Psoas muscle (tissue), 8 donors: ENCODE measurements at places on chromosomes 3 and 15. TPM values are rescaled to one million over a fixed set of nuclear protein-coding genes. Genes with fewer than 3 reads are reported as not detected.

DNA sequence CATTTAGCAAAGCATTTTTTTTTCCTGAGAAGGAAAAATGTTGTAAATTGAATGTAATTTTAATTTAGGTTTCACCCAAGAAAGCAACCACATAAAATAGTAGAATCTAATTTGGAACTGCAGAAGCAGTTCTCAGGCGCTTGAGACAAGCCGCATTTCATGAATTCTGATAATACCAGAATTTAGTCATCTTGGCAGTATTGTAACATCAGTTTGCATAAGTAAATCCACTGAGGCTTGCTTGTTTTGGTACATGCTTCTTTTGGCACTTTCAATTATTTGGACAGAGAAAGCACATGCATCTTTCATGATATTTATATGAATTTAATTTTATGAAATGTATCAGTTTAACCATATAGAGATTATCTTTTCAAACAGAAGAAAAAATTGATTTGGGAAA is 389.7 kb upstream of the ROBO1 start:
- DNase-seq, result no peak
- H3K36me3 ChIP-seq, result no peaks in the 10 kb centered on the region
- H3K27me3 ChIP-seq, result no peaks in the 10 kb centered on the region
- H3K27ac ChIP-seq, result no peak overlapping the region
- H3K4me3 ChIP-seq, result no peak overlapping the region

- H3K4me1 ChIP-seq, result peaks cover 4% of the 10 kb centered on the region
- no peaks in the 10 kb centered on the region for H3K36me3 ChIP-seq
- peak within 1 kb of the TSS; percentile 65 for H3K4me3 ChIP-seq
- no peak within 1 kb of the TSS for H3K27ac ChIP-seq
Measured at GRCh38 chr15:77632534-77633133, at the start of gene LINGO1. LINGO1 (minus strand) TSS chr15:77632912; CDS start chr15:77632315, 597 bp downstream.

DNA sequence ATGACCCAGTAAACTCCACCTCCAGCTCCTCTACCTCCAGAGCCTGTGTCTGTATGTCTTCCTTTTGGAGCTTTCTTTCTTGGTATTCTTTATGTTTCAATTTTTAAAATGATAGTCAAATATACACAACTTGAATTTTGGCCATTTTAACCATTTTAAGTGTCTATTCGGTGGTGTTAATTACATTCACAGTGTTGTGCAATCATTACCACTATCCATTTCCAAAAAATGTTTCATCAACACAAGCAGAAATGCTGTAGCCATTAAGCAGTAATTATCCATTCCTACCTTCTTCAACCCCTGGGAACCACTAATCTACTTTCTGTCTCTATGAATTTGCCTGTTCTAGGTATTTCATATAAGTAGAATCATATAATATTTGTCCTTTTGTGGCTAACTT is 194.5 kb upstream of the TSC22D2 start:
- no peaks in the 10 kb centered on the region for H3K36me3 ChIP-seq
- no peak overlapping the region for H3K4me3 ChIP-seq
- peaks cover 9% of the 10 kb centered on the region for H3K4me1 ChIP-seq
- no peaks in the 10 kb centered on the region for H3K27me3 ChIP-seq

GRCh38 chr3:46659285-46659684 is 34.2 kb downstream of the ALS2CL start:
- no peak for DNase-seq
- no peaks in the 10 kb centered on the region for H3K27me3 ChIP-seq
- peaks cover 23% of the 10 kb centered on the region for H3K4me1 ChIP-seq
- H3K27ac ChIP-seq, result no peak overlapping the region

MAP6D1 gene
- total RNA-seq, result 5.0 TPM

DNA sequence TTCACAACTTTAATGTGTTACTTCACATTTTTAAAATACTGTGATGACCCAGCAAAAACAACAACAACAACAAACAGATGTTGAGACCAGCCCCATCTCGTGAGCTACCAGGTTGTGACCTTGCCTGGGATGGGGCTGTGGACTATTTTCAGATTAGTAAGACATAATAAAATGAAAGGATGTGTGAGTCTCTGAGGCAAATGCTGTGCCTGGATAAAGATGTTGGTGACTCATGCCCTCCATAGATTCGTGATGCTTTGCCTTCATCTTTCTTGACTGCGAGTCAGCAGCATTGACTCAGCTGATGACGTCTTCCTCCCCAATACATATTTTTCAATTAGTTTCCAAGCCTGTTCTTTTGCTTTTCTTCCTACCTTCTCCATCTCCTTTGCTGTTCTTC is 453.0 kb upstream of the CFAP20DC start:
- H3K27ac ChIP-seq, result no peak overlapping the region
- H3K4me3 ChIP-seq, result no peak overlapping the region
- no peaks in the 10 kb centered on the region for H3K4me1 ChIP-seq
- no peaks in the 10 kb centered on the region for H3K27me3 ChIP-seq

DNA sequence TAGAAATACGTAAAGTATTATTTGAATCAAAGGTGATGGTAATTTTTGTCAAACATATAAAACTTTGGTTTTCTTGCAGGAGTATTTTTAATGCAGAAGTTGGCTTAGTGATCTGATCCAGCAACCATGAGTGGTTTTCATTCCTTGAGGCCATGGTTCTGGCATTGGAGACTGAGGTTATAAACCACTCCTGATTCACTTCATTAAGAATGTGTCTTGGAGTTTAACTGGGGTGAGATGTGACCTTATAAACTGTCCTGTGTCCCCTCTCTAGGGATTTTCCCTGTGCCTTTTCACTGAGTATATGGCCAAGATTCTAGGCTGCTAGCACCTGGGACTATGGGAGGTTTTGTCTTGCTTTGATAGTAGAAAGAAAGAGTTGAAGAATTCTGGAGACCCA is 94.3 kb downstream of the RYR3 start:
- peaks cover 59% of the 10 kb centered on the region for H3K4me1 ChIP-seq
- H3K27ac ChIP-seq, result peak overlapping the region; percentile 66
- no peak overlapping the region for H3K4me3 ChIP-seq
- no peaks in the 10 kb centered on the region for H3K36me3 ChIP-seq
- H3K27me3 ChIP-seq, result no peaks in the 10 kb centered on the region

DNA sequence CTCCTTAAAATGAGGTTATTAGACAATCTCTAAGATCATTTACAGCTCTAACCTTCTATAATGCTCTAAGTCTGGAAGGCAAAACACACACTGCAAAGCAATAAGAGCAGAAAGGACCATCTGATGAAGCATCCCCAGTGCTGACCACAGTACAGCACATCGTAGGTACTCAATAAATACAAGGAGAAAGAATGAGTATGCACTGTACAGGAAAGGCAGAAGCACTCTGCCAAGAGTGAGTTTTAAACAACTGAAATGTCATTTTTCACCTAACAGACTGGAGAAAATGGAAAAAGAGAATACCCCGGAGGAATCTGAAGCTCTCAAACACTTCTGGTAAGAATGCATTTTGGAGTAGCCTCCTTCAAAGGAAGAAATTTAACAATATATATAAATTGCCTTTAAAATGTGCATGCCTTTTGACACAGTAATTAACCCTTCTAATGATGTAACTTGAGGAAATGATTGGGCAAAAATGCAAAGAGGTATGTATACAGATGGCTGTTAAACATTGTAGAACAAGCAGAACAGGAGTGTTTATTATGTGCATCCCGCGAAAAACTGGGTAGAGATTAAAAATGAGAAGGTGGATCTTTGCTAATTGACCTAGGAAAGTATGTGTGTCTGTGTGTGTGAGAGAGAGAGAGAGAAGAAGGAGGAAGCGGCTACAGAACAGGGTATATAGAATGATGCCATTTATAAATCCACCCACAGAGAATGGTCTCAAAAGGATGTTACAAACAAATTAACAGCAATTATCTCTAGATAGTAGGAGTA is 8.0 kb upstream of the OXTR start:
- H3K4me3 ChIP-seq, result no peak overlapping the region
- no peaks in the 10 kb centered on the region for H3K27me3 ChIP-seq
- no peaks in the 10 kb centered on the region for H3K4me1 ChIP-seq
- no peak for DNase-seq
